ENCODE measurements at places on chromosomes 5 and 9.

GRCh38 chr9:33163433-33164137 lies 3.6 kb downstream of the B4GALT1 start:
- DNase-seq = no peak

GRCh38 chr9:137454145-137454596 lies 5.0 kb downstream of the NSMF start:
- no peak for DNase-seq

- DNase-seq = peak; percentile 88
These were observed 180.4 kb downstream of the GAS1 start for GRCh38 chr9:86766912-86767311.

- no peak for DNase-seq
These were observed 125.5 kb upstream of the IFNE start for GRCh38 chr9:21607576-21607975.

DNA sequence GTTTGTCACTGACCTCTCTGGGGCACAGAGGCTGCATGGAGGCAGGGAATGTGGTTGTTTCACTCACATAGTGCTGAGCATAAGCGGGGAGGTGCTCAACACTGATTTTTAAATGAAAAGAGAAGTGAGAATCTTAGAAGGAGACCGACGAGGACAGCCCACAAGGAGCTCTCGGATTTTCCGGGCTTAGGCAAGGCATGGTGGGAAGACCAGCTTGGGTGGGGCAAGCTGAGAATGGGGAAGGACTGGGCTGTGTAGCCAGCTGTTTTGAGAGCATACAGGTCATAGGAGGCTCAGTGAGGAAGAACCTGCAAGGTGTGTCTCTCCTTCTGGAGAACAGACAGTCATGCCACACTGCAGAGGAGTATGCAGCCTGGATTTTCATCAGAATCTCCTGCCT lies 86.0 kb upstream of the TNFSF8 start:
- DNase-seq = no peak

- DNase-seq = no peak
These were observed 44.7 kb upstream of the DMAC1 start for GRCh38 chr9:7844242-7844641.

DNA sequence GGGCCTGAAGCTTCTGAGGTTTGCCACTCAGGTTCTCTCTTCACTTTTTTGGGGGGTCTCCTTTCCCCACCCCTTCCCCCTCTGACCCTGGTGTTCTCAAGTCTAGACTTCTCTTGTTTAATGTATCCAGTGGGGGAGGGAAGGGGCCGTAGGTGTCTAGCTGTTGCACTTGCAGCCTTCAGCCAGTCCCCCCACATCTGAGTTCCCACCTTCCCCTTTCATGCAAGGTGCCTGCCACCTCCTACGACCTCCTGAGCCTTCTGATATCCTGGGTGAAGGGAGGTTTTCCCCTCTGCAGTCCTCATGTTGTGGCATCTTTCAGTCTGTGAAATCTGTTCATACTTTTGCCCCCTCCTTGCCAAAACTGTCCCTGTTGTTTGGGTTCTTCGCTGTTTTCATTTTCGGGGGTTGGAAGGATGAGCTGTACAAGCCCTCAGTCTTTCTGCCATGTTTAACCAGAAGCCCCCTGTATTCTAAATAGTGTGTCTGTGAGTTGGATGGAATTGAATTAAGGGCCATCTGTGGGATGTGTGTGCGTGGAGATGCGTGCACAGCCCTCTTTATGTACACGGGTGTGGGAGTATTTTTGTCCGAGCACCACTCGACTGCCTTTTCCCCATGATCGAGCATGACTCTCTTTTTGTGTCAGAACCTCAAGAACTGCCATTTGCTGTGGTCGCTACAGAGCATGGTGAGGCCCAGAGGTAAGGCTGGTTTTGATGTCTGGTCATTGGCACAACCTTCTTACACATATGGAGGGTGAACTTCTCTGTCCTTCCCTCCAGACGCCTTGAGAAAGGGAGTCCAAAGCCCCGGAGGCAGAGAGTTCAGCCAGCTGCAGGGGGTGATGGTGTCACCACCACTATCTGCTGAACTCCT lies 23.6 kb downstream of the PRRC2B start:
- DNase-seq = no peak

- DNase-seq = no peak
These were observed 167.8 kb downstream of the DOCK2 start for GRCh38 chr5:169804861-169805260.
